ENCODE measurements at places on chromosomes 13 and 19.
A peak's percentile ranks its signal among the peaks of the same experiment; 100 is the strongest.

DNA sequence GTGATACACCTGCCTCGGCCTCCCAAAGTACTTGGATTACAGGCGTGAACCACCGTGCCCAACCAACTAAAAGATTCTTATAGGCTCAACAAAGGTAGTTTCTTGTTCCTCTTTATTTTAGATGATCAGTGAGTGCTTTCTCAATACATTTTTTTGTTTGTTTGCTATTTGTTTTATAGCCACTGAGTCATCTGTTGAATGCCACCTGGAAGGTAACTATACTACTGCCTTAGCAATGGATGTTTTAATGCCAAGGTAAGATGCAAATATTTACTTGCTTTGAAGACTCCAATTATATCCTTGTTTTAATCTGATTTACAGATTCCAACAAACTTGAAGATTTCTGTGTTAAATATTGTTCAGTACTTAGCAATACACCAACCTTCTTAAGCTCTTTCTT is 2807.4 kb upstream of the PCDH20 start:
- DNase-seq = no peak

GRCh38 chr19:15633082-15633835 is 7.4 kb upstream of the CYP4F3 start:
- no peak for DNase-seq

GRCh38 chr19:40155749-40156265 is 35.4 kb upstream of the MAP3K10 start:
- DNase-seq = peak; percentile 3

- DNase-seq = no peak
Observed at GRCh38 chr13:73341748-73342147, 282.9 kb downstream of the KLF5 start.

- no peak for DNase-seq
Observed at GRCh38 chr13:102901056-102901455, 55.2 kb downstream of the ERCC5 start.

GRCh38 chr19:4088975-4089374 is 22.3 kb upstream of the ZBTB7A start:
- DNase-seq = no peak

- no peak for DNase-seq
Observed at GRCh38 chr13:48844676-48845075, 131.0 kb upstream of the FNDC3A start.

DNA sequence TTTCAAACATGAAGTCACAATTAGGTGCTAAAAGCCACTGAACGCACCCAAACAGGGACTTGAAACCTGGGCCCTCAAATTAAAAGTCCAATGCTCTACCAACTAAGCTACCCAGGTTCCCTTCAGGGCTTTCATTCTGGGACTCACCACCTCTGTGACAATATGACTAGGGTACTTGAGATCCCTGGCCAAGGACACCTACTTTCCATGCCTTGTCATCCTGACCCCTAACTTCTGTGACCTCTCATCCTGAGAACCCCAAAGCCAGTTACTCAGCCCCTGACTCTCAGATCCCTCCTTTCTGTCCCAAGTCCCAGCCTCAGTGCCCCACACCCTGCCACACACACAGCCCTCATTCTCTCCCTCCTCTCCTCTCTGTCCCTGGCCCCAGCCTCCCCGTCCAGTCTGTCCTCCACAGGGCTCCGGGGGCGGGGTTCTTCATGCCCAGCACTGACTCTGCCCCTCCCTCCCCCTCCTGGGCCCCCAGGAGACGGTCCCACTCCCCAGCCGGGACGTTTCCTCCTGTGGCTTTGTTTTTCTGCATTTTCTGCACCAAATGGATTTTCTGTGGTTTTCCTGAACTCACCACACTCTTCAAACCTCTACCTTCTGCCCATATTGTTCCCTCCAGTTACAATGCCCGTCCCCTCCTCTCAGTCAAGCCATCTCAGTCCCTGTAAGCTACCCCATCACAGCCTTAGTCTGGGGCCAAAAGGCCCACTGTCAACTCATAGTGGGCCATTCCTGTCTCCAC is 7.0 kb downstream of the RCN3 start:
- DNase-seq = no peak

GRCh38 chr13:32535748-32536147 is 2.8 kb downstream of the N4BP2L2 start:
- DNase-seq = no peak

DNA sequence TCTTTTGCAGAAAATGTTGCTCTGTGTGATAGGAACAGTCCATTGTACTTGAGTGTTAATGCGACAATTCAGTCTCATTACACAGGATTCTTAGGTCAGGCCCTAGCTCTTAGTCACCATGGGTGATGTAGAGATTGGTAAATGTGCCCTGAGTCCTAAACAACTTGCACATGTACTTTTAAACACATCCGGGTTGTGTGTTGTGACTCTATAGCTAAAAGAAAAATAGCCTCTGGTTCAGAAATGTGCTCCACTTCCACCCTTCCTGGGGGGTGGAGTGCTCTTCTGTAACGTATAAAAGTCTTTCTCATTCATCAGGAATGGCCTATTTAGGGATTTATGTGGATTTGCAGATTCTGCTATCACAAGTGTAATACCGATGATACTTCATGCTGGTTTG is 5.2 kb downstream of the SPATA13 start:
- no peak for DNase-seq

GRCh38 chr19:33348301-33349010 is 25.1 kb upstream of the CEBPG start:
- DNase-seq = no peak

DNA sequence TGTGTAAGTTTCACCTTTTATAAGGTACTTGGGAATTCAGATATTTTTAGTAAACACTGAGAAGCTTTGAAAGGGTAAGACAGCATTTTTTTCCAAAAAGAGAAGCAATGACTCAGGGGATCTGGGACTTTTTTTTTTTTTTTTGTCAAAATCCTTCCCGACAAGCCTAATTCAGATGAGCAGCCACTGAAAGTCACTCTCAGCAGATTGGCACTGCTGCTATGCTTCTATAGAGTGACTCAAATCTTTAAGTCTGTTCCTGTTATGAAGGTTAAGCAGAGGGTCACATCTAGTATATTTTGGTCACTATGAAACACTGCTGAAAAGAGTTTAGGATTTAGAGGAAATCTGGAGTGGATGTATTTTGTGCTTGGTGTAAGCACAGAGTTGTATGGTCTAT is 571.1 kb downstream of the MYO16 start:
- no peak for DNase-seq

All from NCI-H1694 treated with DMSO at 0.1 percent for 48 hours (cell line).